RPMI8226 (cell line): ENCODE measurements at places on chromosomes 5 and 9.

- DNase-seq, result no peak
Measured at GRCh38 chr9:26462213-26462612, 430.4 kb downstream of the CAAP1 start.

DNA sequence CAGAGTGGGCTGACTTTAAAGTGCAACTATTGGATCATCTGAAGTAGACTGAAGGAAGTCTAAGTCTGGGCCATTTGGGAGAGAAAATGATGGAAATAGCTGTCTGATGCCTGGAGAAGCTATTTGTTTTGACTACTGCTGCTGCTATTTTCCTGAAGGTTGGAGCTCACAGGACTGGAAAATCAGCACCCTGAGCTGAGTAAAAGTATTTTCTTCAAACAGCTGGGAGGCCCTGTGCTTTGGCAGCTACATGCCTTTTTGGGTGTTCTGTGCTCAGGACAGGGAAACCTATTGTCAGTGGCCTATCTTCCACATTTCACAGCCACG, 302.6 kb downstream of the ENC1 start:
- no peak for DNase-seq

- DNase-seq, result no peak
Measured at GRCh38 chr9:136694872-136695247, 7.6 kb upstream of the AGPAT2 start.

DNA sequence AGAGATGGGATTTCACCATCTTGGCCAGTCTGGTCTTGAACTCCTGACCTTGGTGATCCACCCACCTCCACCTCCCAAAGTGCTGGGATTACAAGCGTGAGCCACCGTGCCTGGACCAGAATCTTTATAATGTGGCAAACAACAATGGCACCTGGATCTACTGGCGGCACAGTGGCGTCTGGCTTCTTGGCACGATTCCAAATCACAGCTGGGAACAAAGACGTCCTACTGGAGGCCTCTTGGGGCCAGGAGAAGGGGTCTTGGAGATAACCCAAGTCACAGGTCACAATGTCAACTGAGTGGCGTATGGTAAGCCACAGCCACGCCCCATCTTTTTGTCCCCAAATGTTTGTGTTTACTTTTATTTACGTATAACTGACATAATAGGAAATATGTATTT, 77.8 kb upstream of the RAPGEF1 start:
- DNase-seq, result peak; percentile 68

DNA sequence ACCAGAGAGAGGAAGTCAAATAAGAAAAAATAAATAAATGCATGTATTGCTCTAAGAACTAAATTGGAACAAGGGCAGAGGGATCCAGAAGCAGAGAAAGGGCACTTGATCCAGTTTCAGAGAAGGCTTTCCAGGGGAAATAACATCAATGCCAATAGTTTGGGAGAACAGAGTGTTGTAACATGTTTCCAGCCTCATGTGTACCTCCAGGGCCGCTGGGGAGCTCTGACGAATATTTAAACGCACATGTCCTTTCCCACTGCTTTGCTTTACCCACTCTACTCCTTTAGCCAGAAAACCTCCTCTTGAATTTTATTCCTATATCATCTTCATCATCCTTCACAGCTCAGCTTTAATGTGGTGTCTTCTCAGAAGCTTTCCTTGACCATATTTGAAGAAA, 233.7 kb downstream of the ENC1 start:
- no peak for DNase-seq

GRCh38 chr5:76305269-76305668, 97.8 kb upstream of the IQGAP2 start:
- DNase-seq, result no peak
